ENCODE measurements at places on chromosomes 1 and 21.

- DNase-seq, result peak; percentile 33
Observed at GRCh38 chr1:155127105-155127966, at the start of gene EFNA1. TSS of gene EFNA1 (plus strand) at chr1:155127876. CDS start at chr1:155127978, 102 bp downstream.

DNA sequence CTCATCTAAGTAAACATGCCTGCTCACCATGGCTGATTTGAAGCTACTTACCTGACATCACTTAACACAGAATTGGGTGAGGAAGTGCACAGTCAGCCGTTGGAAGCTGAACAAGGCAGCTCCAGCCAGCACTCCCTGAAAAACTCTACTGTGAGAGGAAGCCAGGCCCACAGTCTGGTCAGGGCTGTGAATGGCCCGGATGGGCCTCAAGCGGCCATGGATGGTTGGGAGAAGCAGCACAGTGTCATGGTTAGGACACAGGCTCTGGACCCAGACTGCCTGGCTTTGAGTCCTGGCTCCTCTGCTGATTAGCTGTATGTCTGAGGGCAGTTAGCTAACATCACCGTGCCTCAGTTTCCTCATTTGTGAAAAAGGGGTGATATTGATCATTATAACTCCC is 267.8 kb downstream of the GRIK3 start:
- no peak for DNase-seq

DNA sequence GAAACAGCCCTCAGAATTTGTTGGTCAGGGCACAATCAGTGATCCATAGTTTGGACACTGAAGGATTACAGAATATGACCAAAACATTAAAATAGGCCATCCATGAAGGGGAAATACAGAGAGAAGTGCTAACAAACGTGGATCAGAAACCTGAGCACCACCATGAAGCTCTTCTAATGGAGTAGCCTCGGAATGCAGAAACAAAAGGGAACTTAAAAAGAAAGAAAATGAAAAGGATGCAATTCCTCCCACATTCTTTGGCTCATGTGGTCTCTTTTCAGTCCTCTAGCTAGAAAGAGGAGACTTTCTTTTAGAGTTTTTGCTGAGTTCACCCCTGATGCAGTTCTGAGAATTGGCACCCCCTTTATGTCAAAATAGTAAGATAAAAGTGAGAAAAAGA is 989.8 kb upstream of the B3GALT2 start:
- no peak for DNase-seq

DNA sequence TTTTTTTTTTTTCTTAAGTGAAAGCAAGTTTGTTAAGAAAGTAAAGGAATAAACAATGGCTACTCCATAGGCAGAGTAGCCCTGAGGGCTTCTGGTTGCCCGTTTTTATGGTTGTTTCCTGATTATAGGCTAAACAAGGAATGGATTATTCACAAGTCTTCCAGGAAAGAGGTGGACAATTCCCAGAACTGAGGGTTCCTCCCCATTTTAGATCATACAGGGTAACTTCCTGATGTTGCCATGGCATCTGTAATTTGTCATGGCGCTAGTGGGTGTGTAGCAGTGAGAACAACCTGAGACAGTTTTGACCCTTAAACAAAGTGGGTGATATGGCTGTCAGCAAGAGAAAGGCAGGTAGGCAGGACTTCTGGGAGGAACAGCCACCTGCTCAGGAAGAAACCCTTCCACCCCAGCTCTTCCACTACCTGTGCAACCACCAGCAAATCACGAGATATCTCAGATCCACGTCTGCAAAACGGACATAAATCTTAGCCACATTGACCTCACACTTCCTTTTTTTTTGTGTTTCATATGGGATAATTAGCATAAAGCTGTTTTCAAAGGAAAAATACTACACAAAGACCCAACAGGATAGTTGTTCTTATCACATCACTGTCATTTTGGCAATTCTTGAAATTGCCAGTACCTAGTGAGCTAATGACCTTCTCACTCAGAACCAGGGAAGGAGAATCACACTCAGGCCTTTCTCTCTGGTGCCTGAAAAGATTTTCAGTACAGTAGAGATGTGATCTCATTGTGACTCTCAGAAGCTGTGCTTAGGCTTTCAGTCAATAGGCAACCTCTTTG is 34.8 kb upstream of the DUSP10 start:
- no peak for DNase-seq

DNA sequence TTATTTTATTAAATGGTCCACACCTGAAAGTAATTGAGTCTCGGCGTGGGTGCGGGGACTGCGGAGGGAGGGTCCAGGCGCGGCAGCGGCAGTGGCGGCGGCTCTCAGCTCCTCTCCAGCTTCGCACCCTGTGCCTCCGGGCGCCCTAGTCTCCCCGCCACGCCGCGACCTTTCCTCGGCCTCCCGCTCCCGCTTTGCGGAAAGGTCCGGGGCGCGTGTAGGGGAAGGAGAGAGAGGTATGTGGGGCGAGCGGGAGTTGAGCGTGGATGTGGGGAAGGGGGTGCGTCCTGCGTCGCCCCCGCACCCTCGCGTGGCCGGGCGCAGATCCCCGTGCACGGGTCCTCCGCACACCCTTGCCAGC is 13.4 kb upstream of the ALX3 start:
- no peak for DNase-seq

DNA sequence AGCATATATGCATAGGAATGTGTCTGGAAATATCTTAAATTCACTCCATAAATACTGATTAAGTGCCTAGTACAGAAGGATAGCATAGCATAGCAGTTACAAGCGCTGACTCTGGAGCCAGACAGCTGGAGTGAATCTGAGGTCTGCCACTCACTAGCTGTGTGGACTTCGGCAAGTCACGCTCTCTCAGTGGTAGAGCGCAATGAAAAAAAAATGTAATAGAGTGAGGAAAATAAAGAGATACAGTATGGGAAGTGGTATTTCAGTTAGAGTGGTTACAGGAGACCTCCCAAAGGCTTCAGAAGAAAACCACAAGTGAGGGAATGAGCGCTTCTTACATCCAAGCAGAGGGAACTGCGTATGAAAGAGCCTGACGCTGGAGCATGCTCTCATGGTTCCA is 338.9 kb upstream of the PRMT6 start:
- no peak for DNase-seq

- DNase-seq, result peak; percentile 10
Observed at GRCh38 chr1:10033359-10033845, 644 bp downstream of the UBE4B start.

- no peak for DNase-seq
Observed at GRCh38 chr1:75079538-75080290, 54.5 kb upstream of the LHX8 start.

Measured in activated T-cell treated with anti-CD3 and anti-CD28 coated beads for 48 hours (primary cell).